ENCODE measurements at places on chromosomes 3 and 15.

DNA sequence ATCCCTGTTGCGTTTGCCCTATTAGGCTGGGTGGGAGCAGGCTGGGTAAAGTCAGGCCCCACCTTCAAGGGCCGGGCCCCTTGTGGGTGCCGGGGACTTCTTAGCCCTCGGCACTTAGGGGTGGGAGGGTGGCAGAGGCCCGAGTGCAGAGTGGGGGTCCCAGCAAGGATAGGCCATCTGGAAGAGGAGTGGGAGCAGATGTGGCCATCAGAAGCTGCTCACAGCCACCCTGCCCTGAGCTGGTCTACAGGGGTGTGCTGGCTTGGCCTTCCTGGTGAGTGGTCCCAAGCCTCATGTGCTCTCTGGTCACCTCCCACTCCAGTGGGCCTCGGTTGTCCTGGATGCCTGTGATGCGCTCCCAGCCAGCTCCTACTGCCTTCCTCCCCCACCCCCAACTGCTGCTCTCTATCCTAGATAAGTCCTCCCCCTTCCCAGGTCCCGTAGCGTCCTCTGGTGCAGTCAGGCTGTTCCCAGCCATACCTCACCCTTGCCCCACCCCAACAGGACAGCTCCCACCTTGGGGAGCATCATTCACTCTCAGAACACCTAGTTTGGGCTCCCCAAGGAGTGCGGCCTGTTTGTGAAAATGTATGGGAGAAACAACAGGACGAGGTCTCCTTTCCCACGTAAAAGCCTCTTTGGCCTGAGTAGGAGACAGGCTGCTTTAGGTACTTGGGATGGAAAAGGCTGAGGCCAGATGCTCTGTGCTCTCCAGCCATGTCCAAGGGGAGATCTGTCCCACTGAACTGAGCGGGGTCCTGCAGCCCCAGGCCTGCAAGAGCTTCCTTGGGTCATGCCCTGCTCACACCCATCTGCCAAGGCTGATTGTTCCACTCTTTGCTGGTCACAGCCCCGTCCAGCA is 24.9 kb upstream of the PLXNA1 start:
- no peak overlapping the region for H3K27ac ChIP-seq
- peaks cover 55% of the 10 kb centered on the region for H3K4me1 ChIP-seq

DNA sequence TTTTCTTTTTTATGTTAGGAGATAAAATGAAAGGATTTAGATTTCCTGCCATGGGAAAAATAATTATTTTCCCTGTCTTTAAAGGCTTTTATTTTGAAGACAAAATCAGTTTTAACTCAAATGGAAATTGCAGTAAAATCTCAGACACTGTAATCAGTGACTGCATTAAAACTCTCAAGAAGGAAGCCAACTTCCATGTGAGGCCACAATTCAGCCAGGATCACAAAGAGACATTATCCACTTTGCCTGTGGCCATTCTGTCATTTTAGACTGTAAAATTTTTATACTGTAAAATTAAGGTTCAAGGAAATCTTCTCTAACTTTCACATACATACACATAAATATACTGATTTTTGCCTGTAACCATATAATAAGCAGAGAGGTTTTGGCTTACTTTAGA is 304.0 kb downstream of the TIGIT start:
- no peaks in the 10 kb centered on the region for H3K4me1 ChIP-seq
- H3K27me3 ChIP-seq: no peaks in the 10 kb centered on the region
- no peak overlapping the region for H3K27ac ChIP-seq
- H3K36me3 ChIP-seq: peaks cover 2% of the 10 kb centered on the region
- H3K4me3 ChIP-seq: no peak overlapping the region
- DNase-seq: no peak

DNA sequence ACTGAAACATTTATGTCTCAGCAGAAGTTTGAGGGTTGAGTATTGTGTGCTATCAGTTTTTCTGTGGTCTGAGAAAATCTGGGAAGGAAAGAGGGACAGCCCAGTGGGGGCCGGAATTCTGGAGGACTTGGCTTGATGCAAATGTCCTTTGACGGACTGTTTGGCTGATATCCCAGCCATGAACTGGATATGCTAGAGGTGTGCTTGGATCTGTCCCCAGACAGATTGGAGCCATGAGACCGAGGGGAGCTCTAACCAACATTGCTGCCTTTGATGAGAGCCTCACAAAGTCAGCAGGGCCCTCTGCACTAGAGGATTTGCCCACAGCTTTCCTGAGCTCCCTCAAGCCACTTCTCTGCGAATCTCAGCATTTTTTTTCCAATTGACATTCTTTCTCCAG is 405.6 kb downstream of the NTRK3 start:
- no peaks in the 10 kb centered on the region for H3K27me3 ChIP-seq
- H3K4me3 ChIP-seq: no peak overlapping the region
- no peak overlapping the region for H3K27ac ChIP-seq
- no peaks in the 10 kb centered on the region for H3K4me1 ChIP-seq
- no peak for DNase-seq
- H3K36me3 ChIP-seq: no peaks in the 10 kb centered on the region

- no peak overlapping the region for H3K27ac ChIP-seq
- H3K4me3 ChIP-seq: no peak overlapping the region
- DNase-seq: no peak
- H3K36me3 ChIP-seq: no peaks in the 10 kb centered on the region
- peaks cover 11% of the 10 kb centered on the region for H3K27me3 ChIP-seq
Measured at GRCh38 chr15:92494806-92495336, 101.2 kb downstream of the ST8SIA2 start.

DNA sequence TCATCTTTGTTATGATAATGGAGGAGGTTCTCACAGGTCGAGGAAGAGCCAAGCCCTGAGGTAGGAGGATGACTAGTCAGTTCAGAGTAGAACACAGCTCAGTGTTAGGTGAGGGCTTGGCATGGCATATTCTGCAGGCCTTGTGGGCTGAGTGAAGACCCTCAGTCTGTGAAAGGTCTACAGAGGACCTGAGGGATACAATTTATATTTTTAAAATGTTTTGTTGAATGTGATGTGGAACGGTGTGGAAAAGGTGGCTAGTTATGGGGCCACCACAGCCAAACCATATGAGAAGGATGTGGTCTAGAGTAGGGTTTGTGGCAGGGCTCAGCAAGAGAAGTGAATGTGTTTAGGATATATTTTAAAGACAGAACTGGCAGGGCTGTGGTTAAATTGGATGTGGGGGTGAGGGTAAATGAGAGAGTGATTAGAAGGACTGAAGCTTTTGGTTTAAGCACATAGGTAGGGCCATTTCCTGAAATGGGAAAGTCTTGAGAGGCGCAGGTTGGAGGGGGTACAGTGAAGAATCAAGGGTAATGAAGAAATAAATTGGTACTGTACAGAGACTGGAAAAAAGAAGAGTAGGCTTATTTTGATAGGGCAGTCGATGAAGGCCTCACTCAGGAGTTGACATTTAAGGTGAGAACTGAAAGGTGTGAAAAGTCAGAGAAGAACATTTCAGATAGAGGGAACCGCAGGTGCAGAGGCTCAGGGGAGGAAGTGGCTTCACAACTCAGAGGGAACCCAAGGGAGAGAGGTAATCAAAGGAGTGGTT is 60.5 kb downstream of the SPTSSB start:
- H3K4me1 ChIP-seq: peaks cover 15% of the 10 kb centered on the region
- no peak for DNase-seq
- no peak overlapping the region for H3K4me3 ChIP-seq
- H3K27ac ChIP-seq: no peak overlapping the region
- H3K27me3 ChIP-seq: peaks cover 4% of the 10 kb centered on the region

DNA sequence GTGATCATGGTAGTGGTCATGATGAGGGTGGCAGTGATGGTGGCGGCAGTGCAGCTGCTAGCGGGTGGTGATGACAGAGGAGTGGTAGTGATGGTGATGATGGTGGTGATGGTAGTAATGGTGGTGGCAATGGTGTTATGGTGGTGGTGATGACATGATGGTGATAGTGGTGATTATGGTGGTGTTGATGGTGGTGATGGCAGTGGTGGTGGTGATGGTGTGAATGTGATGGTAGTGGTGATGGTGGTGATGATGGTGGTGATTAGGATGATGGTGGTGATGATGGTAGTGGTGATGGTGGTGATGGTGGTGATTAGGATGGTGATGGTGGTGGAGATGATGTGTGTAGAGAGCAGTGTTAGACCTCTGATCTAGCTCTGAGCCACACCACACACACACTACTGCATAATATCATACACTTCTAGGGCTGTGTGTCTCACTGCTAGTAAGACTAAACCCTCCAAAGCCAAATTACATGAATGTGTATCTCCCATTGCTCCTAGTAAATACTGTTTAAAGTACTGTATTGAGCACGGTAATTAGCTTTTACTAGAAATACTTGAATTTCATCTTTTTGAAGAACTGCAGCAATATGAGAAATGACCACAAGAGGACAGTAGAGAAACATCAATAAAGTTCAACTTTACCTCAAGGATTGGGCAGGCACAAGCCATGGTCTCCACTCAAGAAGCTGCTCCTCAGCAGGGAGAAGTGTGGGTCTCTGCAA is 28.8 kb downstream of the TMED3 start:
- H3K27ac ChIP-seq: no peak overlapping the region
- H3K36me3 ChIP-seq: no peaks in the 10 kb centered on the region
- no peak for DNase-seq
- H3K27me3 ChIP-seq: no peaks in the 10 kb centered on the region
- H3K4me1 ChIP-seq: no peaks in the 10 kb centered on the region
- no peak overlapping the region for H3K4me3 ChIP-seq

GRCh38 chr3:74420538-74421124 is 193.8 kb downstream of the CNTN3 start:
- H3K4me1 ChIP-seq: no peaks in the 10 kb centered on the region
- H3K4me3 ChIP-seq: no peak overlapping the region

DNA sequence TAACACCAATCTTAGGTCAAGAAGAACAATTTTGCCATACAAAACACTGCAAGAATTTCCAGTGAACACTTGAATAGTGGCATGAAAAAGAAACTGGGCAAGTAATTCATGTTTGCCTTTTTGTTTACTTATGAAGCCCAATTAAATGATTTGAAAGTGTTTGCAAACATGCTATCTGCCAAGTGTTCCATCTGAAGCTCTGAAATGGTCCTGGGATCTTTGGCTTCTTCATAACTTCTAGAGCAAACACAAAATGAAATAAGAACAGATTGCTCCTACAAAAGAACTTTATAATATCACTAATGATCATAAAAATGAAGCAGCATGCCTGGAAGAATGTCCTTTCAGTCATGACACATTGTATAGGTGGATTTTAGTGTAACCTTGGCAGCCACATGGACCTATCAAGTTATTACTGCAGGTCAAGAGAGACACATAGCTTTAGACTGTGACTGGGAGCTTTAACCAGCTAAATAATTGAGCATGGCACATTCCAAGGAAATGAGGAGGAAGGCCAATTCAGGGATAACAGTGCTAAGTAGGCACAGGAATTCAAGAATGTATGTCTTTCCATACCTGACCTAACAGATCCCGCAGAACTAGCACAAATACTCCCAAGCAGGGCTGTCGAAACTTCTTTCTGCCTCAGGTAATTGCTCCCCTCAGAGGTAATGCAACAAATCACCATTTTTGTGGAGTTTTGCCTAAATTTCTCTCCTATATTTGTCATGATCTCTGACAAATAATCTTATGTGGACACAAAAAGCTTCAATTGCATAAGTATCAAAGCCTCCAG is 144.6 kb downstream of the DUT start:
- DNase-seq: no peak
- no peak overlapping the region for H3K27ac ChIP-seq
- H3K4me3 ChIP-seq: no peak overlapping the region
- no peaks in the 10 kb centered on the region for H3K27me3 ChIP-seq
- no peaks in the 10 kb centered on the region for H3K4me1 ChIP-seq

DNA sequence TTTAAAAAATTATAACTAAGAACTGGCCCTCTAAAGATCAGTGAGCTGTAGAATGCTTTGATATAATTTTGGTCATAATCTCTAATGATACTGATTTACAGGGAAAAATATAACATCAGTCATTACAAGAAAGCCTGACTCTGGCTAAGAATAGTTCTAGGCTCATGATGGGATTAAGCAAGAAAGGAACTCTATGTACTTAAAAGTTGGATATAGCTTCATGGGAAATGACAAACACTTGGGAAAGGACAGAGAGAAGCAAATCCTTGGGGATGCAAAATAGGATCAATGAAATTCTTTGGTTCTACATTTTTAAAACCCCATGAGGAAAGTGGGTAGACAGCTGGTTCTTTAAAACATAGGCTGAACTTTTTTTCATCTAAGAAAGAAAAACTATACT is 472.7 kb upstream of the NR2F2 start:
- H3K4me3 ChIP-seq: no peak overlapping the region
- no peak for DNase-seq
- H3K36me3 ChIP-seq: no peaks in the 10 kb centered on the region
- H3K27me3 ChIP-seq: no peaks in the 10 kb centered on the region
- H3K27ac ChIP-seq: no peak overlapping the region

DNA sequence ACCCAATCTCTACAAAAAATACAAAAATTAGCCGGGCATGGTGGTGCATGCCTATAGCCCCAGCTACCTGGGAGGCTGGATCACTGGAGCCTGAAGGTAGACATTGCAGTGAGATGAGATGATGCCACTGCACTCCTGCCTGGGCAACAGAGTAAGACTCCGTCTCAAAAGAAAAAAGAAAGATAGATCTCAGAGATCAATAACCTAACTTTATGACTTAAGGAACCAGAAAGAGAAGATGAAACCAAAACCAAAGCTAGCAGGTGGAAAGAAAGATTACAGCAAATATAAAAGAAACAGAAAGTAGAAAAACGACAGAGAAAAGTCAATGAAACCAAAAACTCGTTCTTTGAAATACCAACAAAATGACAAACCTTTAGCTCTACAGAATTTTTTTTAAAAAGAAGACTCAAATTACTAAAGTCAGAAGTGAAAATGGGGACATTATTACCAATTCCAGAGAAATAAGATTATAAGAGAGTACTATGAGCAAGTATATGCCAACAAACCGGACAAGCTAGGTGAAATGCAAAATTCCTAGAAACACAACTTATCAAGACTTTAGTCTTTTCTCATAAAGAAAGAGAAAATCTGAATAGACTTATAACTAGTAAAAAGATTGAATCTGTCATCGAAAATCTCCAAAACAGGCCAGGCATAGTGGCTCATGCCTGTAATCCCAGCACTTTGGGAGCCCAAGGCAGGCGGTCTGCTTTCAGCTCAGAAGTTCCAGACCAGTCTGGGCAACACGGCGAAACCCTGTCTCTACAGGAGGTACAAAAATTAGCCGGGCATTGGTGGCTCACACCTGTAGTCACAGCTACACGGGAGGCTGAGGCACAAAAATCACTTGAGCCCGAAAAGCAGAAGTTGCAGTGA is 35.0 kb downstream of the ACAP2 start:
- H3K27ac ChIP-seq: no peak overlapping the region
- peaks cover 39% of the 10 kb centered on the region for H3K36me3 ChIP-seq
- H3K4me3 ChIP-seq: no peak overlapping the region
